ENCODE measurements at places on chromosomes 7 and 10.

GRCh38 chr10:32995751-32996150 lies 37.7 kb upstream of the ITGB1 start:
- no peak for DNase-seq

DNA sequence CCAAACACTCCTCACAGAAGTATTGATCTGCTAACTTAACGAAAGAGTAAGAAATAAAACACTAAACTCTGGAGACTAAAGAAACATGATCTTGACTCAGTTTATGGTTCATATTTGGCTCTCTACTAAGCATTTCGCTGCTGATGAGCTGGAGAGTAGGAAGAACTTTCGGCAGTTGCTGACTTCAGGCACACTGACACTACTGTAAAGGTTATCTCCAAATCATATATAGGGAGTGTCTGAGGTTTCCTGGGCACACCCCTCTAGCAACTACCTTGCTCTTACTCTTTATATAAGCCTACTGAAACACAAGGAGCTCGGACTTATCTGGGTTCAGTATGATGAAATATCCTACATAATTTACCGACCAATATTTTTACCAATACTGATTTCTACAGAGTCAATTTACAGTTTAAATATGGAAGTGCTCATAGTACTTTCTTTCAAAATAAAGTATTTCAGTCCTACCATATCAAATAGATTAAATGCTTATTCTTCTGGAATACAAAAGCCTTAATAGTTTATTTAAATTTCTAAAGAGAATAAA lies 39.5 kb downstream of the ERCC6 start:
- no peak for DNase-seq

- no peak for DNase-seq
Observed at GRCh38 chr7:151663382-151664100, 143.8 kb upstream of the RHEB start.

GRCh38 chr7:137005873-137006272 lies 137.4 kb downstream of the CHRM2 start:
- DNase-seq = no peak

- no peak for DNase-seq
Observed at GRCh38 chr7:115359955-115360354, 438.1 kb downstream of the MDFIC start.

DNA sequence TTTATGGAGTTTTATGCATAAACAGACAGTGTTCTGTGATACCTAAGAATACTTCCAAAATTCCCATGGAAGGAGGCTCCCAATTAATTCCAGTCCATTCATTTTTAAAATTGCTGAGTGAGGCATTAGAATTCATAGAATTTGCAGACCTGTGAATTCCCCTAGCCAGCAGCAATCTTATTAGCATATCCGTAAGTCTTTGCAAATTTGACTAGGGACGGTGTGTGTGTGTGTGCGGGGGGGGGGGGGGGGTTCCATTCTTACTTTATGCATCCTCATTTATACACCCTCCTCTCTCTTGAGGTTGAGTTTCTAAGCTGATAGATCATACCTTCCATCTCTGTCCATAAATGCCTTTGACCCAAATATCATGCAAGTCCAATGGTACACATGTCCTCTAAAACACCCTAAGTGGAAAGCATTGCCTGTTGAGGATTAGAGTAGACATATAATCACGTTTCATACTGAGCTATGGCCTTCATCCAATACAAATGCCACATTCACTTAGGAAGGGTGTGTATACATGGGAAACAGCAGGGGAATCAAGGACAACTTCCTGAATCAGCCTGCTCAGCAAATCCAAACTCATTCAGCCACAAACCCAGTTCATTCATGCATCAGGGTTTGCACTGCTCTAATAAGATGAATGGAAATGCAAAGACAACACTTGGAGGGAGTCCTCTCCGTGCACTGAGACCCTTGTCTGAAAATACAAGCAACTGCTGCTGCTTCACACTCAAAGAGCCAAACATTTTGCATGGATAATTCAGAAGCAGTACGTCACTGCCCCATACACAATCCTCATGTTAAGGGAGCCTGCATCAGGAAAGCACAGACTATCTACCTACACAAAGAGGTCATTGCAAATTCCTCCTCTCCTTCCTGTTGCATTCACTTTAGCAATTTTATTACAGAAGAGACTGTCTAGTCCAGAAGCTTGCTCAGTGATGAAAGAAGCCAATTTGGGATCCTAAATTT lies 350.8 kb downstream of the KCNMA1 start:
- DNase-seq = no peak

DNA sequence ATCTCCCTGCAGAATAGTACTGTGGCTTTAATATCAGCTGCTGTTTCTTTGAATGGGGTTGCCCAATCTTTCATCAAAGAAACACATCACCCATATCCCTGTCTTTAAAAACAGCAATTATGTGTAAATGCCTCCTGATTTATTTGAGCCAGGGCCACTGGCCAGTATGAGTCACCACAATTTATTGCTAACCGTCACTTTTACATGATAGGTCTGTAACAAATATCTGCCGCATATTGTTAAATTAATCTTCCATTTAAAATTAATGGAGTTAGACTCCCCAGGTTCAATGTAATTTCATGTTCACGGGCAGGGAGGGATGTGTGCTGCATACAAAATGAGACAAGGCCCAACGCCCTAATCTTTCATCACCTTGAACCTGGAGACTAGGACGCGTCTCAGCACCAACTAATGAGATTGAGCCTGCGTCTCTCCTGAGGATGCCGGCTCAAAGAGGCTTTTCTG lies 673.4 kb downstream of the AUTS2 start:
- no peak for DNase-seq

GRCh38 chr10:116286626-116287200 lies 13.7 kb upstream of the GFRA1 start:
- DNase-seq = no peak

DNA sequence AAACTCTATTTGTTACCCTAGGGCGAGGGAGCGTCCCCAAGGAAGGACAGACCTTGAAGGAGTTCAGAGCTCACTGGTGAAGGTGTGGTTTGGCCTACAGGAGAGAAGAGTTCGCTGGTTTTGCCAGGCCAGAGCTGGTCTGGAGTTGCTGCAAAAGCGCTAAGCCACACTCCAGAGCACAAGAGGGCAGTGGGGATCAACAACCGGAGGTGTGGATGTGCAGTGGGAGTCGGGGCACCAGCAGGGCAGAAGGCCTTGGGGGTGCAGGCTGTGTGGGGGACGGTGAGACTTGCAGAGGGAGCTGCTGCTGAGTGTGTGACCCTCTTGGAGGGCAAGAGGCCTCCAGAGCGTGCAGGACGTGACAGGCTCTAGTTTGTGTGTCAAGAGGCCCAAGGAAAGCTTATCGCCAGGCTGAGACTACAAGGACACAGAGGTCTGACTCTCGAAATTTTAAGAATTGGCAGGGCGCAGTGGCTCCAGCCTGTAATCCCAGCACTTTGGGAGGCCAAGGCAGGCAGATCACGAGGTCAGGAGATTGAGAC lies 14.3 kb upstream of the CUL1 start:
- no peak for DNase-seq

DNA sequence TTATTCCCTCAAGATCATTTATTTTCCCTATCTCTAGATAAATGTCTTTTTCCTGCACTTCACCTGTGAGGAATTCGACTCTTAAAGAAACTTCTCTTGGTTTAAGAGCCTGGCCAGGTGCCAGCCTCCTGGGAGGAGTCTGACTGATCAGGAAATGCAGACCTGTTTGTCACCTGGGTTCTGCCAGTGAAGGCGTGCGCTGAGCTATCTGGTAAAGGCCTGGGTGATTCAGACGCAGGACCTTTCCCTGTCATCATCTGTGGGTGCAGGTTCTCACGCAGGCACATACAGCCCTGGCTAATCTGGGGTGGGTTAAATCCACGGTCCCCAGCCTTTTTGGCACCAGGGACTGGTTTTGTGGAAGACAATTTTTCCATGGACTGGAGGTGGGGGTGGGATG lies 65.3 kb upstream of the AQP1 start:
- no peak for DNase-seq

GRCh38 chr7:154906201-154906600 lies 96.7 kb downstream of the PAXIP1 start:
- DNase-seq = no peak

- DNase-seq = no peak
Observed at GRCh38 chr10:32410569-32410968, 35.4 kb upstream of the CCDC7 start.

GRCh38 chr10:79072041-79072441 lies 3.3 kb downstream of the ZMIZ1 start:
- no peak for DNase-seq

- DNase-seq = no peak
Observed at GRCh38 chr10:87695074-87695473, 35.4 kb downstream of the PAPSS2 start.

GRCh38 chr10:2618690-2619089 lies 448.7 kb upstream of the PFKP start:
- DNase-seq = no peak

- no peak for DNase-seq
Observed at GRCh38 chr10:59064759-59065539, 111.5 kb upstream of the PHYHIPL start.

DNA sequence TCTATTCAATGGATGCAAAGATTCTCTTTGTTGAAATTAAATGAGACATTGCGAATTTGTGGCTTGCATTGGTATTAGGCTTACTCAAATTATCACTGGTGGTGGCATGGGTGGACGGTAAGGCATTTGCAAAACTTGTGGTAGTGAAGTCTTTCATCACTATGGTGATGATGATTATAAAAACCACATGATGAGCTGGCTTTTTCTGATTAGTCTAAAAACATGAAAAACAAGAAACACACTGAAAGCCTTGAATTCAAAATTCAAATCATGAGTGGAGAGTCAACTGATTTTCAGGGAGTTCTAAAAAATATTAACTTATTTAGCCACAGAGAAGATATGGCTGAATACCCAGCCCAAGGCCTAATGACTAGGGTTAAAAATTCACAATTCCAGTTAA lies 99.8 kb upstream of the HGF start:
- no peak for DNase-seq

GRCh38 chr7:132882714-132883428 lies 199.0 kb downstream of the CHCHD3 start:
- DNase-seq = no peak

DNA sequence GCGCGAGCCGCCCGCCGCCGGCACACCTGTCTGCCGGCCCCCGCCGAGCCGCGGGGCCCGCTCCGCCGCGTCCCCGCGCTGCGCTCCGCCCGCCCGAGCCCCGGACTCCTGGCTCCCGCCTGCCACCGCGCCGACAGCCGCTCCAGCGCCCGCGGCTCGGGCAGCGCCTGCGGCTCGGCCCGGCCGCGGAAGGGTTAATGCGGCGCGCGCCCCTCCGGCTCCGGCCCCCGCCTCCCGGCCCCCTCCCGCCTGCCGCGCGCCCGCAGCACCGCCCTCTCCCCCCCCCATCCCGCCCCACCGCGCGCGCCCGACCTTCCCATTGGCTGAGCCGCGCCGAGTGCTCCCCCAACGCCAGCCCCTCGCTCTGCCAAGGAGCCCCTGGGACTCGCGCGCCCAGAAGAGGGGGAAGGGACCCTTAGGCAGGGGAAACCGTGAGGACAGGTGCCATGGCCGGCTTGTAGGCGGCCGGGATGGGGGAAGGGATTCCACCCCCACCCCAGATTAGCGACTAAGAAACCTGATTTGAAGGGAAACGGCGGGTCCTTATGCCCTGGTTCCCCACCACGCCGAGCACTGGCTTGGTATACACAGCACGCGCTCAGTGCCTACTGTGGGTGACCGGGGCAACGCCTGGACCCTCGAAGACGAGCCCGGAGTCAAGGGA lies at the start of gene KCNH2:
TSS of gene KCNH2 (minus strand) at position 196 of the 664 bp plus-strand sequence. CDS start 408 bp downstream, outside the sequence.
- DNase-seq = no peak

- no peak for DNase-seq
Observed at GRCh38 chr7:33210958-33211357, 81.6 kb downstream of the BBS9 start.

GRCh38 chr10:142371-142770 lies 7.1 kb downstream of the ZMYND11 start:
- no peak for DNase-seq

- DNase-seq = no peak
Observed at GRCh38 chr10:74827045-74827441, 643 bp downstream of the KAT6B start.

GRCh38 chr10:62454687-62455397 lies 80.7 kb downstream of the ZNF365 start:
- DNase-seq = no peak

DNA sequence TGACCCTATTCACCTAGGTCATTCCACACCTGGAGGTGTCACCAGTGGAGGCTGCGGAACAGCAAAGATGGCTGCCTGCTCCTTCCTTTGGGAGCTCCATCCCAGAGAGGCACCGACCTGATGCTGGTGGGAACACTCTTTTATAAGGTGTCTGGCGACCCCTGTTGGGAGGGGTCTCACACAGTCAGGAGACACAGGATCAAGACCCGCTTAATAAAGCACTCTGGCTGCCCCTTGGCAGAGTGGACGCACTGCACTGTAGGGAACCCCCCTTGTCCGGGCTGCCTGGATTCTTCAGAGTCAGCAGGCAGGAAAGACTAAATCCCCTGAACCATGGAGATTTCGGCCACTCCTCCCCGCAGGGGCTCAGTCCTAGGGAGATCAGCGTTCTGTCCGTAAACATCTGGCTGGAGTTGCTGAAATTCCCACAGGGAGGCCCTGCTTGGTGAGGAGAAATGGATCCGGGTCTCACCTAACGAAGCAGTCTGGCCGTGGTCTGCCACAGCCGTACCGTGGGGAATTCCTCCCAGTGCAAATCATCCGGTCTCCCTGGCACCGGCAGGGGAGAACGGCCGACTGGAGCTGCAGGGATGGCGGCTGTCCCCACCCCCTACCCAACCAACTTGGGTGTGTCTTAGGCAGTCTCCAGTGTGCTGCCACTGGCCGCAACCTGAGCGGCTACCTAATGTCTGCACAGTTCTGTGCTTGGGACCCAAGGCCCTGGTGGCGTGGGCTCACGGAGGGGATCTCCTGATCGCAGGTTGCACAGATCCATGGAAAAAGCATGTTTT lies 66.1 kb downstream of the LSMEM1 start:
- no peak for DNase-seq

DNA sequence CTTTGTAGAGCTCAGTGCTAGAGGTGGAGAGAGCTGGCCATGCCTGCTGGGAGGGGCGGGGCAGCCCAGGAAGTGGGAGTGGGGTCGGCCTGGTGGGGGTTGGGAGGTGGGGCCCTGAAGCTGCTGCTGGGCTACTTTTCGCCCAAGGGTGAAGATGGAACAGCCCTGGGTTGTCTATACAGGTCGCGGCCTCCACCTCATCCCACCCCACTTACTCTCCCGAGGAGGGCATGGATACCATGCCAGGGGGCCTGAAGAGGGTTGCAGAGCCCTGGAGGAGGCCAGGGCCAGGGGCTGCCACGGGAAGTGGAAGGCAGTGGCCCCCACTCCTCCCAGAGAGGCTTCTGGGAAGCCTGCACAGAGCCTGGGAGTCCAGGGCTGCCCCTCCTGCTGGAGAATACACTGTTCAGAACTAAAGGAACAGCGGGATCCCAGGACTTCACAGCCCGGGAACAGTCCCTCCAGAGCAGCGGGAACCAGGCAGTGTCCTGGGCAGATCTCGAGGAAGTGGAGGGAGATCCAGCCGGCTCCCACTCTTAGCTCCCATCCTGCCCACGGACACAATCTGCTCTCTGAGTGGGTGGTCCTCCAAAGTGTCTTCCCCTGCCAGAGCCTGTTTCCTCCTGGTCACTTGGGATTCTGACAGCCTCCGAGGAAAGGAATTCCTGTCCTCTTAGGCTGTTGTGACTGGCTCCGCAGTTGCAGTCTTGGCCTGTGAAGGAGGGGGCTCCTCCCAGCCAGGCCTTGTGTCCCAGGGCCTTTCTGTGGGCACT lies 23.5 kb downstream of the MAT1A start:
- DNase-seq = no peak

GRCh38 chr7:117202511-117202910 lies 120.3 kb downstream of the WNT2 start:
- DNase-seq = no peak

GRCh38 chr7:196283-196682 lies 3.9 kb downstream of the FAM20C start:
- no peak for DNase-seq

- DNase-seq = no peak
Observed at GRCh38 chr7:19776981-19777380, 3.6 kb upstream of the TMEM196 start.

All from activated CD8-positive, alpha-beta memory T cell treated with anti-CD3 and anti-CD28 coated beads, Interleukin-2, amount 50 U/mL, for 48 hours (primary cell).